ENCODE measurements at places on chromosomes 5 and 9. TPM values are rescaled to one million over a fixed set of nuclear protein-coding genes. Genes with fewer than 3 reads are reported as not detected.
A peak's percentile ranks its signal among the peaks of the same experiment; 100 is the strongest.

PCDHGA6 gene
- total RNA-seq: 0.57 TPM

SV2C gene
- 0.18 TPM for total RNA-seq

DNA sequence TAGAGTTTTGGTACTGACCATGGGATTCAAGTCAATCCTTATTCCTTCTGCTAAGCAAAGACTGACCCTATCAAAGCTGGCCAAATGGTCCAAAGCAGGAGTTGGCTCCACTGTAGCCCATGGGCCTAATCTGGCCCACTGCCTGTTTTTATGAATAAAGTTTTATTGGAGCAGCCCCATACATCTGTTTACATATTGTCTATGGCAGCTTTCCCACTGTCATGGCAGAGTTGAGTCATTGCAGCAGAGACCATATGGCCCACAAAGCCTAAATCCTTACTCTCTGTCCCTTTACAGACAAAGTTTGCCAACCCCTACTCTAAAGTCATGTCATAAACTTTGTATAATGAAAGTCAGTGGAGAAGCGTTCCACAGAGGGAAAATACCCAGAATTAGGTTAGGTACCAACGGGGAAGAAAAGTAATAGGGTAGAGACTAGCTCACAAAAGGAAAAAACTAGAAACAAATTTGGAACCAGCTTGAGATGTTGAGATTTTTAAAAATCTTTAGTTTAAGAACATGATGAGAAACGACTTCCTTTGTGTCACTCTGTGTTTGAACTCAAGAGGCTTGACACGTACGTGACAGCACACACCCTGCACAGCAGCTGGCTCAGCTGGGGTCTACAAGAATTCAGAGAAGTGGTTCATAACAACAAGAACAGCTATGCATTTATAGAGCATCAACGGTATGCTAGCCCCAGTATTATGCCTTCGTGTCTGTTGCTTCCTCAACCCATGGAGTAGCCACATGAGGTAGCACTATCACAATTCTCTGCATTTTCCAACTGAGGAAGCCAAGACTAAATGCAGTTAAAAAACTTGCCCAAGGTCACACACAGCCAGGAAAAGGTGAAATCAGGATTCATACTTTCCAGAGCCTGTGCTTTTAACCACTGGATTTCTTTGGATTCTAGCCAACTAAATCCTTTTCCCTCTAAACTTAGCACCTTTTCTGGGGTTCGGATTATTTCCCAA is 198.9 kb upstream of the WWC1 start:
- H3K36me3 ChIP-seq: peaks cover 3% of the 10 kb centered on the region
- H3K27ac ChIP-seq: peak overlapping the region; percentile 77
- no peak for DNase-seq
- no peaks in the 10 kb centered on the region for H3K27me3 ChIP-seq

PCDHB16 gene
- 24.6 TPM for total RNA-seq

GRCh38 chr5:199197-199949 is 8.1 kb downstream of the LRRC14B start:
- no peak overlapping the region for H3K27ac ChIP-seq
- DNase-seq: no peak

DNA sequence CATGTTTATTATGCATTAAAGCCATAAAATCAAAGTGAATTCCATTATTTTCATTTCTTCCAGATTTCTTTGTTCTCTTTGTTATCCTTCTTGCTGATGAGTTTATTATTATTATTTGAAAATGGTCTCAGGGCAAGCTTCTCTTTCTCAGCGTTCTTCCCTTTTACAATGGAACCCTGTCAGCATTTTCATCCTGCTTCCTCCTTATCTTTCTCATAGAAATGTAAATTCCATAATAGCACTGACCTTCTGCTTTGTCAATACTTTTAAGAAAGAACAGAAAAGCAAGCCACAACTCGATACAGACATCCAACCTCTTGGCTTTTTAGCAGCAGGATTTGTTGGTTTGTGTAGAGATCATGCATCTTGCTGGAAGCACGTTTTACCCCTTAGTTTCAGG is 114.0 kb upstream of the BASP1 start:
- no peak overlapping the region for H3K4me3 ChIP-seq
- H3K4me1 ChIP-seq: peaks cover 6% of the 10 kb centered on the region

DNA sequence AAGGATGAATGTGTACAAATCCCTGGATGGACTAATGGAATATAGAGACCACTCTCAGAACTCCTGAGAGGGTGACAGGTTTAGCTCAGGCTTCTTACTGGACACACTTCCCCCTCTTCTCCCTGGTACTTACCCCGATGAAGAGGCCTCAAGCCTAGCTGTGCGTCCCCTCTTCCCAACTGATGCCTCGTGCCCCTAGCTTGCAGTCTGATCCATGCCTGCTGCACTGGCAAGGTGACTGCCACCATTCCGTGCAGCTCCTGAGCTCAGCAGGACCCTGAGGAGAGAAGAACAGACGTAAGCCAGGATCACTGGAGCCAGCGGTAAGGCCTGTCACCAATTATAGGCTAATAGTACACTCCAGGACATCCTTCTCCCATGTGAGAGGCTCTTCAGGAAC is 5.5 kb upstream of the STOML2 start:
- no peak overlapping the region for H3K27ac ChIP-seq
- peaks cover 10% of the 10 kb centered on the region for H3K36me3 ChIP-seq
- H3K27me3 ChIP-seq: no peaks in the 10 kb centered on the region
- DNase-seq: no peak

GRCh38 chr9:83061990-83062650 is 822 bp downstream of the RASEF start:
- H3K4me1 ChIP-seq: peaks cover 40% of the 10 kb centered on the region
- H3K27ac ChIP-seq: peak overlapping the region; percentile 75
- peaks cover 53% of the 10 kb centered on the region for H3K27me3 ChIP-seq
- DNase-seq: no peak

GRCh38 chr5:1784197-1785050 is 15.2 kb downstream of the MRPL36 start:
- H3K27ac ChIP-seq: peak overlapping the region; percentile 23
- H3K36me3 ChIP-seq: no peaks in the 10 kb centered on the region
- H3K4me1 ChIP-seq: peaks cover 19% of the 10 kb centered on the region
- H3K4me3 ChIP-seq: no peak overlapping the region
- H3K27me3 ChIP-seq: peaks cover 9% of the 10 kb centered on the region

DNA sequence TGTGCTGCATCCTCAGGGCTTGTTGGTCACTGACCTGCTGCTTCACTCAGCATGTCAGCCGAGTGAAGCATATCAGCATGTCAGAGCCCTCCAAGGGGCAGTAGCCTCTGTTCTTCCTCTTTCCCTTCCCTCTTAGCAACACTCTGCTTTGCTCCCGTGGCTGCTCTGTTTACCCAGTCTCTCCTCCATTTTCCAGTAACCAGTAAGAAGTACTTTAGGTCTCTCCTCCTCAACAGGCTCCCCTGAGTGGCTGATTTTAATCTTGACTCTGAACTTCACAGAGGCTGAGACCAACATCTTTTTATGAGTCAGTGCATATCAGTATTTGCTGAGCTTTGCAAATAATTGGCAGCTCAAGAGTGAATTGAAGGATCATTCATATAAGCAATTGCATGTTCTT is 18.6 kb upstream of the ADRB2 start:
- no peaks in the 10 kb centered on the region for H3K27me3 ChIP-seq
- H3K27ac ChIP-seq: peak overlapping the region; percentile 25
- no peak overlapping the region for H3K4me3 ChIP-seq
- H3K4me1 ChIP-seq: peaks cover 50% of the 10 kb centered on the region

LIFR gene
- total RNA-seq: 62.4 TPM

SET gene
- 443 TPM for total RNA-seq

MEF2C gene
- 9.6 TPM for total RNA-seq

DNA sequence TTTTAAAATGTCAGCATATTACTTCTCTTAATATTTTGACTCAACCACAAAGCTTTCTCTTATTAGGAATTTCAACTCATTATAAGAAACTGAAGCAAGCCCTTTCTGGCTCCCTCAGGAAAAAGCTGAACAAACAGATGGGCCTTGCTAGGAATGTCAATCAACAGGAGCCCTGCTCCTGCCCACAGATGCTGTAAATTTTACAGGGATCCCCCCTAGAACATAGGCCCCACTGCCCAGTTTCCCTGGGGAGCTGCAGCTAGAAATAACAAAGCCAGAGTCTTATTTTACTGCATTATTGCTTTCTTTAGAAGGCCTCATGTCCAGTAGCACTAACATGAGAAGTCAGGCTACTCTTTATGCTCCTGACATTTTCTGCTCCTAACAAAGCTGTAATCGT is 103.8 kb downstream of the PCSK1 start:
- no peaks in the 10 kb centered on the region for H3K27me3 ChIP-seq
- no peak for DNase-seq
- H3K36me3 ChIP-seq: no peaks in the 10 kb centered on the region
- H3K4me1 ChIP-seq: peaks cover 17% of the 10 kb centered on the region
- no peak overlapping the region for H3K4me3 ChIP-seq
- H3K27ac ChIP-seq: no peak overlapping the region

GRCh38 chr9:105828171-105828570 is 133.8 kb downstream of the TMEM38B start:
- no peak overlapping the region for H3K27ac ChIP-seq
- H3K4me1 ChIP-seq: no peaks in the 10 kb centered on the region
- H3K4me3 ChIP-seq: no peak overlapping the region
- no peak for DNase-seq

GRCh38 chr5:178210073-178210535 is 5.8 kb downstream of the HNRNPAB start:
- H3K27ac ChIP-seq: no peak overlapping the region
- peaks cover 30% of the 10 kb centered on the region for H3K36me3 ChIP-seq
- peaks cover 28% of the 10 kb centered on the region for H3K4me1 ChIP-seq
- H3K27me3 ChIP-seq: no peaks in the 10 kb centered on the region

PCDHA4 gene
- total RNA-seq: 20.9 TPM

LHX3 gene
- total RNA-seq: not detected

TPPP gene
- 0.24 TPM for total RNA-seq

GRCh38 chr5:171647043-171647903 is 138.3 kb upstream of the SMIM23 start:
- no peak for DNase-seq
- no peak overlapping the region for H3K4me3 ChIP-seq
- H3K4me1 ChIP-seq: peaks cover 25% of the 10 kb centered on the region
- no peak overlapping the region for H3K27ac ChIP-seq

GRCh38 chr9:4324513-4324912 is 24.6 kb upstream of the GLIS3 start:
- H3K36me3 ChIP-seq: no peaks in the 10 kb centered on the region
- H3K27ac ChIP-seq: no peak overlapping the region
- H3K4me3 ChIP-seq: no peak overlapping the region
- no peaks in the 10 kb centered on the region for H3K27me3 ChIP-seq
- H3K4me1 ChIP-seq: peaks cover 2% of the 10 kb centered on the region

THG1L gene
- total RNA-seq: 17.8 TPM

- DNase-seq: no peak
- H3K4me3 ChIP-seq: no peak overlapping the region
- no peaks in the 10 kb centered on the region for H3K36me3 ChIP-seq
- H3K4me1 ChIP-seq: no peaks in the 10 kb centered on the region
- no peak overlapping the region for H3K27ac ChIP-seq
Measured at GRCh38 chr9:98416294-98417248, 161.1 kb upstream of the TBC1D2 start.

GRCh38 chr9:68851657-68852056 is 146.6 kb downstream of the PIP5K1B start:
- H3K36me3 ChIP-seq: no peaks in the 10 kb centered on the region
- H3K4me3 ChIP-seq: no peak overlapping the region
- H3K27me3 ChIP-seq: peaks cover 12% of the 10 kb centered on the region
- H3K27ac ChIP-seq: no peak overlapping the region

C5orf22 gene
- total RNA-seq: 21.1 TPM

DNA sequence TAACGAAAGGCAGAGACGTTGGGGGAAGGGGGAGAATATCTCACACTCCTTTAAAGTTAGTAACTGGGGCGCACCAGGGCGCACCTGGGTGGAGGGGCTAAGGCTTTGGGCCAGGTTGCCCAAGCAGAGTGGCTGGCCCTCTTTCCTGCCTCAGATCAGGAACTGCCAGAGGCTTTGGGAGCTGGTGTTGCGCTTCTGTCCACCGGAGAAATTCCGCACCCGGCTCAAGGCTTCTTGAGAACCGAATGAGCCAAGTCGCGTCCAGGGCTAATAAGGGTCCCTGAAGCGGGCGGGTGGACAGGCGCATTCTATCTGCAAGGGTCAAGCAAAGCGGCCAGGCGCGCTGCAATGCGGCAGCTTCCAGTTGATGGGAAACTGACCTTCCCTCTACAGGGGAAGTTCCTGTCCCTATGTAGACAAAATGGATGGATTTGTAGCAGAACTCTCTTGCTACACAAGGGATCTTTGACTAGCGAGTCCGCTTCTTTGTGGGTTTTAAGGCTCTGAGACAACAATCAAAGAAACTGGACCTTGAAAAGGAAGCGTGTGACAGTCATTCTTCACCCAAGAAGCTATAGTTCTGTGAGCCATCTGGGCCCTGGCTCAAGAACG is 5.5 kb downstream of the PAX5 start:
- no peak overlapping the region for H3K27ac ChIP-seq
- peaks cover 10% of the 10 kb centered on the region for H3K4me1 ChIP-seq
- H3K27me3 ChIP-seq: peaks cover 97% of the 10 kb centered on the region
- H3K36me3 ChIP-seq: peaks cover 3% of the 10 kb centered on the region
- no peak overlapping the region for H3K4me3 ChIP-seq

PTGER4 gene
- 40.0 TPM for total RNA-seq

DNA sequence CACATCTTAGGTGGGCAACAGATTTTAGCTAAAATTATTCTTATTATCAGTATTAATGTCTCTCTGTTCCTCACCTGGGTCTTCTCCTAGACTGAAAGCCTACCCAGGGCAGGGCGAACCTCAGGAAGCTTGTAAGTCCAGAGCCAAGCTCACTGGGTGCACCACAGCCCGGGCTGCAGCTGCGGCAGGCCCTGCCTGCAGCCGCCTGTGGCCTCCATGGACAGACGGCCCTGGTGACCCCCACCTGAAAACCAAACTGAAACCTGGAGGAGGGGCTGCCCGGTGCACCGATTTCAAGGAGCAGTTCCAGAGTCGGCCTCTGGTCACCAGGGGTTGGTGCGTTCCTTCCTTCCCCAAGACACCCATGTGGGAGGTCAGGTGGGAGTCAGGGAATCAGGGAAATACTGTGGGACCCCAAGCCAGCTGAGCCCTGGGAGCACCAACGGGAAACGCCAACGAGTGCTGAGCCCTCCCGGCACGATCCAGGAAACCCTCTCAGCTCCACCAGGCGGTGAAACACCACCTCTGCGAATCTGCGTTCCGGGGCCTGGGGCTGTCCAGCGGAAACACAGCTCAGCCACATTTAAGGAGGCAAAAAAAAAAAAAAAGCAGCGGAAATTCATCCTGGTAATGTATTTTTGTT is 68.6 kb upstream of the PPP1R26 start:
- H3K36me3 ChIP-seq: no peaks in the 10 kb centered on the region
- H3K4me3 ChIP-seq: no peak overlapping the region
- DNase-seq: peak; percentile 35
- H3K4me1 ChIP-seq: no peaks in the 10 kb centered on the region

- peaks cover 1% of the 10 kb centered on the region for H3K4me1 ChIP-seq
- H3K4me3 ChIP-seq: no peak overlapping the region
Measured at GRCh38 chr5:139845846-139846681, 50.5 kb downstream of the PSD2 start.

DNM1 gene
- total RNA-seq: 89.2 TPM

- H3K36me3 ChIP-seq: no peaks in the 10 kb centered on the region
- H3K27me3 ChIP-seq: no peaks in the 10 kb centered on the region
- H3K27ac ChIP-seq: no peak overlapping the region
Measured at GRCh38 chr9:89695441-89695891, 90.7 kb downstream of the GADD45G start.

MARCHF6 gene
- total RNA-seq: 272 TPM

PRRX2 gene
- 10.1 TPM for total RNA-seq
